NCI-H524 (cell line): ENCODE measurements at places on chromosomes 5 and 9.

- peak; percentile 72 for DNase-seq
Measured at GRCh38 chr5:82151662-82152061, 126.5 kb downstream of the RPS23 start.

DNA sequence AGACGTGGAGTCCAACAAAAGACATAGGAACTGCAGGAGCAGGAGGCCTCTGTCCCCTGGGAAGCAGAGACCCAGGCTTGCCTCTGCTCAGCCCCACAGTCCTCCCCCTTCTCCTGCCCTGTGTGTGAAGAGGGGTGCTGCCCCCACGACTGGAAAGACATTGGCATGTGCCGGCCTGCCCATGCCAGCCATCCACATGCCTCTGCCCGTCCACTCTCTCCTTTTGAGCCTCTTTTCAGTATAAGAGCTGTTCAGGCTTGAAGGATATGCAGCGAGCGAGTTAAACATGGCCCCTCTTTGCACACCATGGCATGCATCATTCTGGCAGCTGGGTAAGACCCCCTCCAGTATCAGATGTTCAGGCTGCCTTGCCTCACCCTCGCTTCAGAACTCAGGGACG, 159.7 kb upstream of the OTULINL start:
- DNase-seq = no peak

- DNase-seq = no peak
Measured at GRCh38 chr9:4306066-4306776, 6.4 kb upstream of the GLIS3 start.

DNA sequence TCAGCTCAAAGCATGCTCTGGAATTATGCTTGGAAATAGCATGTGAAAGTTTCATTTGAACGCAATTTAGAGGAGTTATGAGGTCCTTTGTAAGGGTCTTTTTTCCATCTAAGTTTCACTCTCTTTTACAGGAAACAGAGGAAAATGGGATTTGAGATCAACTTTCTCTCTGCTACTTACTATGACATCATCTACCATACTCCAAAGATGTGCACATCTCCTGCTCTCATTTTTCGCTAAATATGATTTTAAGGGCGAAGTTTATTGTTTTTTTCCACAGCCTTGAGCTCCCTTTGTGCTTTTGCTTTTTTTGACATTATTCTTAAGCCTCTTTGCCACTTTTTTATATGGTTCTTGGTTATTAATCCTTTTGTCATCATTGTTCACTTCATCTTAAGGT, 125.6 kb downstream of the NNT start:
- DNase-seq = no peak

- DNase-seq = no peak
Measured at GRCh38 chr5:169265888-169266287, 35.1 kb downstream of the SLIT3 start.
